ENCODE measurements at places on chromosomes 1 and 21.

DNA sequence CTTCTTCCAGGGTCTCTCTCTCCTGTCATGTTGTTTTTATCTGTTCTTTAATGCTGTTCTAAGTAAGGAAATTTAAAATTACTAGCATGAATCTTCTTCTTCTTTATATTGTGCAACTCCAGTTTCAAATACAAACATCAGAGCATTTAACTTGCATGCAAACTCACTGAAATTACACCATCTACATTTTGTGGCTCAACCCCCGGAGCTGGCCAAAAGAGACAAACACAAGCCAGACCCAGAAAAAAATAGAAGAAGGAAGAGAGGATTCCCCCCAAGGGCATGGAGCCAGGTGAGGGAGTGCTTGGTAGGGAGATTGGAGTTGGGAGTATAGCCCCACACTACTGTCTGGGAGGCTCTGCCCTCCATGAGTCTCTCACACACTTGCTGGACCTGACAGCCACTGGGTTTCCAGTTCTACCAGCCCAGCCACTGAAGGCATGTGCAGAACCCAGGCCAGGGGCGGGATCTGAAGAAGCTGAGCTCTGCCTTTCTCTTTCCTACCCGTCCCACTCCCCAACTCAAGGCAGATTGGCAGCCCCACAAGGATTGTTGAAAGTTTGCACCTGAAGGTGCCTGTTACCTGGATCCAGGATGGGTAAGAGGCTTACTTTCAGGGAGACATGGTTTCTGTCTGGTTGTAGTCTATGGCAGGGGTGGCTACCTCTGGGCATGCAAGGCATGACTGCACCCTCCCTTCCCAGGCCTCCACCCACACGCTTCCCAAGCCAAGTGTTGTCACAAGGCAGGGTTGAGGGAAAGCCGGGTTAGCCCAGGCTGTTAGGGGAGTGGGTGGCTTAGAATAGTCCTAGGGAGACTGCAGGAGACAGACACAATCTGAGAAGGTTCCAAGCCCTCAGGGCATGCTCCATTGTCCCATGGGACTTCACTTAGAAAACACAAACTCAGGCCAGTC lies 297.2 kb downstream of the TGFB2 start:
- DNase-seq = no peak

DNA sequence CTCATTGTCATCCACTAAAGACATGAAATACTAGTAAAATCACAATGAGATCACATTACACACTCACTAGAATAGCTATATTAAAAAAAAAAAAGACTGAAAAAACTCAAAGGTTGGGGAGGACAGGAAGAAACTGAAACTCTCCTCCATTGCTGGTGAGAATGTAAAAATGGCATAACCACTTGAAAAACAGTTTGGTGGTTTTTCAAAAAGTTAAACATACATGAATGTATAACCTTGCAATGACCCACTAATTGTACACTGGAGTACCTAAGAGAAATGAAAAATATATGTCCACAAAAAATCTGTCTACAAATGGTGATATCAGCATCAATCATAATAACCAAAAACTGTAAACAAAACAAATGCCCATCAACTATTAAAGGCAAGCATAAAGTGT lies 44.0 kb downstream of the NRIP1 start:
- no peak for DNase-seq

DNA sequence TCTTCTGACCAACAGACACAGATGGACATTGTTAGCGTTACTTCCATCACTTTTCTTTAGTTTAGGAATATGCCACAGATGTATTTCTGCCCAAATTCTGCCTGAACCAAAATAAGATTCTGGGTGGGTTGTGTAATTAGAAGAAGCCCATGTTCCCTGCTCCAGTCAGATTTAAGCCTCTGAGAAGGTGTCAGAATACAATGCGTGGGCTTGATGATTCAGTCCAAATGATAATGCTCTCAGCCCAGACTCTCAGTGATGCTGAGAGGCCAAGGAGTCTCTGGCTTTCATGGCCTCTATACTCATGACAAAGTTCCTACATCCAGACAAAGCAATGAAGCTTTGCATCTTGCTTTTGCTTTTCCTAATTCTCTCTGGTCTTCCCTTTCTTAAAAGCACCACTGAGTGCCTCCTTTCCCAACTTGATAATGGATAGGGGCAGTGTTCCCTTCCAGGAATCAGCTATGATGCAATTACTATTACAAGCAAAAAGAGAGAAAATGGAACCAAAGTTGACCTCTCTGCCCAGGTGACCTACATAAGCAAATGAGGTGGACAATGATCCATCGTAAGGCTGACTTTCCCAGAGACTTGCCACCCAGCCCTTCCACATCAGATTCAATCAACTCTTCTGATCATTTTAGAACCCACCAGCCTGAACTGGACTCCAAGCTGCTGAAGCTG lies 8.8 kb downstream of the SEC16B start:
- no peak for DNase-seq

DNA sequence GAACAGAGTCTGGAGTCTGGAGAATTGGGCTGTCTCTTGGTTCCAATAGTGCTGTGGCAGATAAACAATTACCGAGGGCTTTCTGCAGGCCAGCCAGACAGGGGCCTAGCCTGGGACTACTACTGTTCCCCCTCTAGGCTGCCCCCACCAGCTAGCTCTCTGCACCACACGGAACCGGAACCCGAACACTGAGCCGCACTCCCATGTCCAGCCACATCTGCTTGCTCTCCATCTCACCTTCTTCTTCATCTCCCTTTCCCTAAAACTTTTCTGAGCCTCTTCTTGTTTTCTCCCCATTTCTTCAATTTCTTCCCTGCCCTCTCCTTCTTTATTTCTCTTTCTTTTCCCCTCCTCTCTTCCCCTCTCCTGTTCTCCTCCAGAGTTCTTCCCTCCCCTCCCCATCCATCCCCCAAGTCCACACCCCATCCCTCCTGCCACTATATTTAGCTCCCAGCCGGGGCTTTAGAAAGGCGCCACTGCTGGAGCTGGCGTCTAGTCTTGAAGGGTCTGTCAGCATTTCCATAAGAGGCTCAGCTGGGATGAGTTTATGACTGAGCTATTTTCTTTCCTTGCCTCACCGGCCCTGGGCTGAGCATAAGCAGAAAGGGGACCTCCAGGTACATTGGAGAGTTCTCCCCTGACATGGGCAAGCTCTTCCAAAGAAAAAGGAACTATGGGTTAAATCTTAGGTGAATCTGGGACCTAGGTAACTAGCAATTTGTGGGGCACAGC lies 25.7 kb upstream of the ATP2B4 start:
- no peak for DNase-seq

DNA sequence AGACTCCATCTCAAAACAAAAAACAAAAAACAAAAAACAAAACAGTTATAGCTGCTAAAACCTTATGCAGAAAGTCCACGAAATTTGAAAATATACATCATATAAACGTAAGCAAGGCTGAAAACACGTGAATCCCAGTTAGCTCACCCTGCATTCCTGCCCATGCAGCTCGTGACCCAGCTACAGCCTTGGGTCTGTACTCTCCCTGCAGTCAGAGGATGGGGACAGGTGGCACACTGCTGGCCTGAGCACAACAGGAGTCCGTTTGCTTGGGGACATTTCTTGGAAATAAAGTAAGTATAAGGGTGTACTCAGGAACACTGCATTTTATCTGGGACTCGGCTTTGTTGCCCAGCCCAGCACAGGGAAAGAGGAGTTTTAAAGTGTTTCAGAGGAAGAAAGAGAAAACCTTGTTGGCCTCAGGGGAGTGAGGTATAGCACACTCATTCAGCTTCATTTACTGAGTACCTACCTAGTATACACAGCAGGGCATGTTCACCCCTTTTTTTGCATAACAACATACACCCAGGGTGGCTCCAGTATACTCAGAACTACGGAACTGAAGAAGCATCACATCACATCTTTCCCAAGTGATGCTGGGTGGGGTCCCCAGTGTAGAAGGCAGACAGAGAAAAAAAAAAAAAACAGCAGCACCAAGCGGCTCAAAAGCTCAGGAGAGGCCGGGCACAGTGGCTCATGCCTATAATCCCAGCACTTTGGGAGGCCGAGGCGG lies 44.1 kb downstream of the CAPZB start:
- no peak for DNase-seq

GRCh38 chr1:9797049-9797448 lies 26.7 kb downstream of the CLSTN1 start:
- no peak for DNase-seq

DNA sequence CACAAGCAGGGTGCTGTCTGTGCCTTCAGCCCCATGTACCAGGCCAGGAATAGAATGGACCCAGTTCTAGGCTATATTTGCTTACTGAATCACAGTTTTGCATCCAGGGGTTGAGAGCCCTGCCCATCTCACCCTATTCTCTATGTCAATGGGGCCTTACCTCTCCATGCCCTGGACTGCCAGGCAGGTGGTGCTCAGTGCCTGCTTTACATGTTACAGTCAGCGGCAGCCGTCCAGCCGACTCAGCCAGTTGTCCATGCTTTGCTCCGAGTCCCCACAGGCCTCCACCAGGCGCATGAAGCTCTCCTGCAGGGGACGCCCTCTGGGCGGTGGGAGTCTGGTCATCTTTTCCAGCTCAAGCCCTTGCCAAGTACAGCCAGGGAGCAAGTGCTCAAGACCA lies 12.2 kb upstream of the FAM167B start:
- DNase-seq = no peak

DNA sequence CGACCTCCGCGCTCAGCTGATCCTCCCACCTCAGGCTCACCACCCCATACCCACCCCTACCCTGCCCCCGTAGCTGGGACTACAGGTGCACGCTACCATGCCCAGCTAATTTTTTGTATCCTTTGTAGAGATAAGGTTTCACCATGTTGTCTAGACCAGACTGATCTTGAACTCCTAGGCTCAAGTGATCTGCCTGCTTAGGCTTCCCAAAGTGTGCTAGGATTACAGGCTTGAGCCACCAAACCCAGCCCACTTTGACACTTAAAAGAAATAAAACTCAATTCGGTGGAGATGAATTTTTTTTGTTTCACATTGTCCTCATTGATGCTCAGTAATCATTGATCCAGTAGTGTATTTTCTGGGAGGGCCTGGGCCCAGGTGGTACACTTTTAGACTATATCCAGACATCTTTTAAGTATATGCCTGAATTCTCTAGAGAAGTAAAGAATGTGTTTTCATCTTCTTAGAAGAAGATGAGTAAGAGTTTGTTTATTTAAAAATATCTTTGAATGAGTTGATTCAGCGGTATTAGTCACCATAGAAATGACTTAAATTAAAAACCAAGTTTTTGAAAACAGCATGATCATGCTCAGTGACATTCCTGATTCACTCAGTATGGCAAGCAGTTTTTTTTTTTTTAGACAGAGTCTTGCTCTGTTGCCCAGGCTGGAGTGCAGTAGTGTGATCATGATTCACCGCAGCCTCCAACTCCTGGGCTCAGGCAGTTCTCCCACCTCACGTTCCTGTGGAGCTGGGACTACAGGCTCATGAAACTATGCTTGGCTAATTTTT lies 57.8 kb downstream of the EPB41 start:
- DNase-seq = no peak

DNA sequence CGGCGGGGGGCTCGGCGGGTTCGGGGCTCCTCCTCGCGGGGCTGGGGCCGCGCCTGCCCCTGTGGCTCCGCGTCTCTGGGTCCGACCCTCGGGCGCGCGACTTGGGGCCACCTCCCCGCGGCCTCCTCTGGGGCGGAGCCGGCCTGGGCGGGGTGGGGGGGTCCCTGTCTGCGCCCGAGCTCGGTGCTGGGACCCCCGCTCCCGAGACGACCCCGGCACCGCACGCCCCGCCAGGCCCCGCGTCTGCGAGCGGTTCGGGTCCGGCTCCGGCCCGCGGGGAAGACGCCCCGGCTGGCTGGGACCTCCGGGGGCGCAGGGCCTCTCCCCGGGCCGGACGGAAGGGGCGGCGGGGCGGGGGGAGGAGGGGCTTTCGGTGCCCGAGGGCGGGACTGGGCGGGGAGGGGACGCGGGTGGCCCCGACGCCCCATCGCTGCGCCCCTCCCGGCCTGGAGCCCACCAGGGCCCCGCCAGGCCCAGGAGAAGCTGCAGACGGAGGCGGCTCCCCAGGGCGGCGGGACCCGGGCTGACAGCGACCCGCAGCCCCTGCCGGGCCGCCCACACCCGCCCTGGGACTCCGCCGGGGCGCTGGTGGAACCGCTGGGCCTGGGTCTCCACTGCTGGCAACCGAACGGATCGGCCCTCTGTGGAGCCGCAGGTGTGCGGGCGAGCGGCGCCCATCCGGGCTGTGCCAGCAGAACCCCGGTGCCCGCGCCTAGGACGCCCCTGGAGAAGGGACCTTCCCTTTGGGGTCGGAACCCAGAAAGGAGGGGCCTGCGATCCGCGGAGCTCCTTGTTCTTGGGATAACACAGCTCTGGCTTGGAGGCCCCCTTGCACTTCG lies 610 bp downstream of the COL6A2 start:
- no peak for DNase-seq

DNA sequence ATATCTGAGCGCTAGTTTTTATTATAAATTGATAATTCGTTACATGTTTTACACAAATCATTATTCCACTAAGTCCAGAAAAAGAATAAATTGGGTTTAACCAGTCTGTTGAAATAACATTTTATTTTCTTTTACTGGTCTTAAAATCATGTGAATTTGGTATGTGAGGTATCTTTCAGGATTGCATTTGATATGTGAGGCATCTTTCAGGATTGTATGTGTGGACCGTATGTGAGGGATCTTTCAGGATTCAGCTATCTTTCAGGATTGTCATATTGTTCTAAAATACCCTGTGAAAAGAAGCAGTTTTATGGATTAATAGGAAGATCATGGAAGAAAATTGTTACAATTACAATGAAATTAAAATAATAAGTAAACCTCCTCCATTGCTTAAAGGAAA lies 42.9 kb downstream of the USP25 start:
- no peak for DNase-seq

GRCh38 chr1:1290238-1290731 lies 10.0 kb downstream of the SCNN1D start:
- peak; percentile 72 for DNase-seq

DNA sequence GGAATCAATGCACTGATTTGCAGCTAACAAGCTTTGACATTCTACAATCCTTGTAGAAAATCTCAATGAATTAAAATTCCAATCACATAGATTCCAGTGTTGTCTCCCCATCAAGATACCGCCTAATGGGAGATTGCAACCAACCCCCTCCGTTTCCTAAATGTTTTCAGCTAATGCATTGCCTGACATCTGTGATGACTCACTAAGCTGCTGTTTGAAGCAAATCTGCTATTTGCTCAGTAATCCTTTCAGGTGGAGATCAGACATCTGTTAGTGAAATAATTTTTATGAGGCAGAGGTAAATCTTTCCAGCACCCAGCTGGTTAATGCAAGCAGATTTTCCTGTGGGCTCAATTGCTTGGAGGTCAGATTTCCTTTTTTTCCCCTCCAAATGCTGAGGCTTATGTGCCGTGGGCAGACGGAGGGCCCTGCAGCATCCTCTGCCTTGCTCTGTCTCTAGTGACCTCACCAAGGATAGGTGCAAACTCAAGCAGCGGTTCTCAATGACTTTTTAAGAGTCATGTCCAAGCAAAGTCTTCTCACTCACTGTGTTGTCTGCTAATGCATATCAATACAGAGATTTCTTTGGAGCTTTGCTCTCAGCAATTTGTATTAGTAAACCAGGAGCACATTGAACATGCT lies 91.1 kb upstream of the RAB3GAP2 start:
- no peak for DNase-seq

- DNase-seq = no peak
These were observed 54.5 kb downstream of the STYXL2 start for GRCh38 chr1:167148421-167148820.

GRCh38 chr1:111520053-111520452 lies 16.6 kb upstream of the ADORA3 start:
- DNase-seq = no peak
